Smooth muscle cell of the brain vasculature (primary cell): ENCODE measurements at places on chromosomes 12 and 14.

- no peak for DNase-seq
These were observed 5.6 kb upstream of the MYL6B start for GRCh38 chr12:56146492-56147460.

GRCh38 chr14:30177781-30178180, 250.1 kb upstream of the PRKD1 start:
- no peak for DNase-seq

GRCh38 chr14:97773598-97773997, 976.4 kb downstream of the VRK1 start:
- DNase-seq, result no peak

DNA sequence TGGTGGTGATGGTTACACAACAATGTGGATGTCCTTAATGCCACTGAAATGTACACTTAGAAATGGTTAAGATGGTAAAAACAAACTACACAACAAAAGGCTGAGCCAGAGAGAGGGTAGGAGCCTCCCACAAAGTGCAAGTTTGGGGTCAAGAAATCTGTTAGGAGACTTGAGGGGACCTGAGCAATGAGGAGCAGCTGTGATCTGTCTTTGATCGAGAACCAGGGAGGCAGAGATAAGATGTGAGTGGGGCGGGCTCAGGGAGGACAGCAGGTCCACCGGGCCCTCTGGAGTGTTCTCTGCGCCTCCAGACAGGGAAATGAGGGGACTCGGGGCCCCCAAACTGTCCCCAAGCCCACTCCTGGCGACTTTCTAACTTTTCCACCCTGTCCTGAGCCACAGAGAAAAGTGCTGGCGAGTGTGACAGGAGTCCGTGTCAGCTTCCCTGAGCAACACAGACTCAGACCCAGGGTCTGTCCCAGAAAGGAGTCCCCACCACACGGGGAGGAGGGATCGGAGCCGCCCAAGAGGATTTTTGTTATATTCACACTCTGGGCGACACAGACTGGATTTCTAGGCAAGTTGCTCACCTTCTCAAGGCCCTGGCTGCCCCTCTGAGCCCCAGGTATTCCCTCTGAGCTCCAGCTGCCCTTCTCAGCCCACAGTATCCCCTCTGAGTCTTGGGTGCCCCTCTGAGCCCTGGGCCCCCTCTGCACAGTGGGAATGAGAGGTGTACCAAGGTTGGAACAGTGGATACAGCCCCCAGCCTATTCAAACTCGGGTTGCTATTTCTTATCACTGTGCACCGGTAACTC, 11.5 kb upstream of the SCARB1 start:
- no peak for DNase-seq

DNA sequence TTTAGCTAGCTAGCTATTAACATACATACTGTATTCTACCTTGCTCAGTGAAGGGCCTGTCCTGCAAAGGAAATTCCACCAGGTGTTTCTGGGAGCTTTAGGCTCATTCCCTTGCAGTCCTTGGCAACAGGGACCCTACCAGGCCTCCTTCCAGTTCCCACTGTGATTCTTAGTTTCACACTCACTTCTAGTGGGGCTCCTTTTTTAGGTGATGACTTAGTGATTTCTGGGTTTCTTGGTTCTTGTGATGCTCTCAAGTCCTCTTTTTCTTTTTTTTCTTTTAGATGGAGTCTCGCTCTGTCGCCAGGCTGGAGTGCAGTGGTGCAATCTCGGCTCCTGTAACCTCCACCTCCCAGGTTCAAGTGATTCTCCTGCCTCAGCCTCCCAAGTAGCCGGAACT, 10.4 kb upstream of the STRN3 start:
- no peak for DNase-seq

- no peak for DNase-seq
These were observed 209.6 kb downstream of the EMP1 start for GRCh38 chr12:13405961-13406703.

DNA sequence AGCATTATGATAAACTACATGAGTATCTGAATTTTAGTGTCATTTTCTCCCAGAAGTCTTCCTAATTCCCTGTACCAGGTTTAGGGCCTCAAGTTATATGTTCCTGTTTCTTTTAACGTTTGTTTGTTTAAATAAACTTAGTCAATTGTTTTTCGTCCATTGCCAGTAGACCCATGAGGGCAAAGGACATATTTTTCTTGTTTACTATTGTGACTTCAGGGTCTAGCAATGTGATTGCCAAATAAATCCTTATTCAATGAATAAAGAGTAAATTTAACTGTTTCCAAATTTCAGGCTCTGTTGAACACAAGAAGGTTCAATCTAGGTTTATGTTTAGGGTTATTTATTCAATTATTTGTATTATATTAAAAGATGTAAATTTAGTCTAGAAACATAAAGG, 391.6 kb upstream of the MGAT4C start:
- no peak for DNase-seq

GRCh38 chr14:91332986-91333649, 84.5 kb downstream of the CCDC88C start:
- DNase-seq, result no peak

GRCh38 chr14:75702616-75703261, 41.7 kb downstream of the TTLL5 start:
- DNase-seq, result peak; percentile 62

- no peak for DNase-seq
These were observed 28.3 kb downstream of the XRCC3 start for GRCh38 chr14:103686831-103687485.

GRCh38 chr14:91904483-91904882, 37.1 kb upstream of the TC2N start:
- DNase-seq, result no peak

- no peak for DNase-seq
These were observed 5.0 kb downstream of the SERPINA9 start for GRCh38 chr14:94471045-94471444.

- DNase-seq, result no peak
These were observed 18.0 kb upstream of the CRACR2A start for GRCh38 chr12:3770891-3771290.

GRCh38 chr12:51906430-51907082, 748 bp upstream of the ACVRL1 start:
- DNase-seq, result no peak

DNA sequence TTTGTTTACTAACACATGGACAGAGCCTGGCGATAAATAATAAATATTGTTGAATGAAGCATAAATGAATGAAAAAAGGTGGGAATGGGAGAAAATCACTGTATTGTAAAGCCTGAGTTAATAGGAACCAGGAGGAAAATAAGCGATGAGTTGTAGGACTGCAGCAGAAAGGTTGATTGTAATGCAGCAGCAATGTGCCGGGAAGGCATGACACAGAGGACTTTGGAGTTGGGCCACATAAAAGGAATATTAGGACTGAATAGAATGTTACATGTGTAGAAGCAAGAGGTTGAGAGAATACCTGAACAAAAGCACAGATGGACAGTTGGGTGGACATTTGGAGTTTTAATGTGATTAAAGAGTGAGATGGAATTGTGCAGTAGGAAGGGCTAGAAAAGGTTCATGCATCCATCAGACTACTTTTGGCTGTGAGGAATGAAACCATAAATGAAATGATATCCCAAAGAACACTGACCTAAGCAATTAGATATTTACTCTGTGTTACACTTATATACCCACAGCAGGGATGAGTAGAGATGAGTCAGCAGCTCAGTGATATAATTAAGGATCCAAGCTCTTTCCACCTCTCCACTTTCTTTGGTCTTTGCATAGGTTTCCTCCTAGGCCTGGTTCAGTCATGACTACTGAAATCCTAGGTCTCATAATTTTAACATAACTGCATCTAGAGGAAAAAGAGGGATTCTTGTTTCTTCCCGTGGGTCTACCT, 55.4 kb downstream of the CCER1 start:
- no peak for DNase-seq

- no peak for DNase-seq
These were observed 424.4 kb upstream of the LMO3 start for GRCh38 chr12:17030338-17030737.

DNA sequence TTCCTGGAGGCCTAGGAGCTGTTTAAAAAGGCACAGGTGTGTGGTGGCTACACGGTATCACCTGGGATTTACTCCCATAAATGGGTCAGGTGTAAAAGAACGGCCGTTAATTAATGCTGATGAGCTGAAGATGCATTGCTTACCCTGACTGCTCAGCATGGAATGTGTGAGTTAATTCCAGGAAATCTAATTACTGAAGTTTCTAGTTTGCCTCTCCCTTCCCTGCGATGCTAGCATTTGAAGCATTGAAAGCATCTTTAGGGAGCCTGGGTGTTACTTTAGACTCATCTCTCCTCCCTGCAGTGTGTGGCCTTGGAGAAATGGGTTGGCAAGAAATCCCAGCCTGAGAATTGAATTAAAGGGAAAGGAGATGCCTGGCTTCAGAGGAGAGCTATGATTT, 415.9 kb downstream of the FUT8 start:
- DNase-seq, result no peak

DNA sequence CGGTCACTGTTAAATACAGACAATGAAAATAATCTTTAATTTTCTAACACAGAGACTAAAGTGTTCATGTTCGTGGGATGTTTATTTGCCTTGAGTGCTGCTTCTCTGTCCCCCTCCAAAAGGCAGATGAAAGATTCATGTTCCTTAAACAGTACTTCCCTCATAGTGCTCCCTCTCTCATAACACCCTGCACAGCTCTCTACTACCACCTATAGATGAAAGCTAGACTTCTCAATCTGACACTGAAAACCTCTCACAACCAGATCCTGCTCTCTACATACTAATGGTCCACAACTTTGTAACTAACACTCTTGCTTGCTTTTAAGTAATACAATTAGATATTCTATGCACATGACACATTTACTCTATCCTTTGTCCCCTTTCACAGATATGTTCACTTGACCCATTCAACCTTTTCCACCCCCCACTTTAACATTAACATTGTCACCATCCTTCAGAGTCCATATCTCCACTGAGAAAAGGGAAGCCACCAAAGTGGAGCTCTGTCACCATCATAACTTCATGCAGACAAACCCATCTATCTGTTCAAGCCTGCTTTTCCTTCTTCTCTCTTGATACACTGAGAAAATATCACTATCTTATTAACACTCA, 266.4 kb upstream of the USP15 start:
- DNase-seq, result no peak

GRCh38 chr14:59154373-59154772, 34.1 kb upstream of the DAAM1 start:
- DNase-seq, result no peak

DNA sequence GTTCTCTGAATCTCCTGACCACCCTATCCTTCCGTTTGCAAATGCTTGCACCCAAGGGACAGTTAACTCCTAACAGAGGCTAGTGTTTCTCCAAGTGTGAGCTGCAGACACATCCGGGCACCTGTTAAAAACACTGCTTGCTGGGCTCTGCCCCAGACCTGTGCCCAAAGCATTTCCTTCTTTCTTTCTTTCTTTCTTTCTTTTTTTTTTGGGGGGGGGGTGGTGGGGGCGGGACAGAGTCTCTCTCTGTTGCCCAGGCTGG, 42.5 kb downstream of the SPRING1 start:
- DNase-seq, result no peak

GRCh38 chr12:10708862-10709261, 14.3 kb downstream of the YBX3 start:
- DNase-seq, result no peak

DNA sequence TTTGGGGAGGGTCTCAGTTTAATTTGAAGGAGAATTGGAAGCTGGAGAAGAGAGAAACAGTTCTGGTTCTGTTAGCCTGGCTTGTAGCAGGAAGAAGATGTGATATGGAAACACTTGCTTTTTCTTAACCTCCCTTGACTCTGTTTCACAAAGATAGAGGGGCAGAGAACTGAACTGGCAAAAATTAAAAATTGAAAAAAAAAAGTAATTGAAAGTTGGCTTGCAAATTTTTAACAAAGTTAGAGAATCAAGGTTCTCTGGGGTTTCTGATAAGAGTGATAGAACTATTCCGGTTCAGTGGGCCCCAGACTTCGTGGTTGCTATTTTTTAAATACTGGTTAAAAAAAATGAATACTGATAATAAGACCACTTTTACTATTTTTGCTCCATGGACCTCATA, 2.8 kb downstream of the CRADD start:
- DNase-seq, result no peak

- no peak for DNase-seq
These were observed 5.5 kb downstream of the TNFAIP2 start for GRCh38 chr14:103128631-103129300.

DNA sequence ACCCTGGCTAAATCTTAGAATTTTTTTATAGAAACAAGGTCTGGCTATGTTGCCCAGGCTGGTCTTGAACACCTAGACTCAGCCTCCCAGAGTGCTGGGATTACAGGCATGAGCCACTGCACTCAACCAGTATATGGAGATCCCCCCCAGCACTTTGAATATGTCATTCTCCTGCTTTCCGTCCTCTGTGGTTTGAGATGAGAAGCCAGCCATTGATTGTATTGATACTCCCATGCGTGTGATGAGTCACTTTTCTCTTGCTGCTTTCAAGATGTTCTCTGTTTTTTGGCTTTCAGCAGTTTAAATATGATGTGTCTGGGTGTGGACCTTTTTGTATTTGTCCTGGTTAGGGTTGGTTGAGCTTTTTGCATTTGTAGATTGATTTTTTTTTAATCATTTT, 75.2 kb upstream of the DNM1L start:
- DNase-seq, result no peak

DNA sequence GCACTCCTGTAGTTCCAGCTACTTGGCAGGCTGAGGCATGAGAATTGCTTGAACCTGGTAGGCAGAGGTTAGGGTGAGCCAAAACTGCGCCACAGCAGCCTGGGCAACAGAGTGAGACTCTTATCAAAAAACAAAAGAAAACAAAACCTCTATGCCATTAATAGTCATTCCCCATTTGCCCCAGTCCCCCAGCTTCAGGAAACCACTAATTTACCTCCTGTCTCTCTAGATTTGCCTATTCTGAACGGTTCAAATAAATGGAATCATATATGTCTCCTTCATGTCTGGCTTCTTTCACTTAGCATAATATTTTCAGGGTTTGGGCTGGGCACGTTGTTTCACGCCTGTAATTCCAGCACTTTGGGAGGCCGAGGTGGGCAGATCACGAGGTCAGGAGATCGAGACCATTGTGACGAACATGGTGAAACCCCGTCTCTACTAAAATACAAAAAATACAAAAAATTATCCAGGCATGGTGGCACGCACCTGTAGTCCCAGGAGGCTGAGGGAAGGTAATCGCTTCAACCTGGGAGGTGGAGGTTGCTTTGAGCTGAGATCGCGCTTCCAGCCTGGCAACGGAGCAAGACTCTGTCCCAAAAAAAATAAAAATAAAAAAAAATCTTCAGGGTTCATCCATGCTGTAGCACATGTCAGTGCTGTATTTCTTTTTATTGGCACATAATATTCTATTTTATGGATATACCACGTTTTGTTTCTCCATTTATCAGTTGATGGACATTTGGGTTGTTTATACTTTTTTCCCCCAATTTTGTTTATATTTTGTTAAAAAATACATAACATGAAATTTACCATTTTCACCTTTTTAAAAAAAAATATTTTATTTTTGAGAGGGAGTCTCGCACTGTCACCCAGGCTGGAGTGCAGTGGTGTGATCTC, 31.9 kb downstream of the KNTC1 start:
- no peak for DNase-seq
